ENCODE measurements at places on chromosomes 7 and 10.

DNA sequence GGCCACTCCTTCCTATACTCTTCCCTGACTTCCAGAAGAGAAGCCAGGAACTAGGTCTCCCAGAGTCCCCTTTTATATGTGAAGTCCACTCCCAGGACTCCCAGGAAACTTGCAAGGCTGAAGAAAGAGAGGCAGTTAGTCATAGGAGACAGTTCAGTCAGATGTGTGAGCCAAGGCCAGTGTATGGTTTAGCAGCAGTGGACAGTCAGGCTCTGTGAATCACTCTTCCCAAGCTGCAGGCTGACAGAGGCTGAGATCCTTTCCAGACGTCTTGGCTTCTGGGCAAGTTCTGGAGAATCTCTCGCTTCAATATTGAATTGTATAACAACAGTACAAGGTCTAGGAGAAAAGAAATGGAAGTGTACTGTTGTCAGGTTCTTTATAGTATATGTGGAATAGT lies 26.9 kb downstream of the BLVRA start:
- DNase-seq: no peak

DNA sequence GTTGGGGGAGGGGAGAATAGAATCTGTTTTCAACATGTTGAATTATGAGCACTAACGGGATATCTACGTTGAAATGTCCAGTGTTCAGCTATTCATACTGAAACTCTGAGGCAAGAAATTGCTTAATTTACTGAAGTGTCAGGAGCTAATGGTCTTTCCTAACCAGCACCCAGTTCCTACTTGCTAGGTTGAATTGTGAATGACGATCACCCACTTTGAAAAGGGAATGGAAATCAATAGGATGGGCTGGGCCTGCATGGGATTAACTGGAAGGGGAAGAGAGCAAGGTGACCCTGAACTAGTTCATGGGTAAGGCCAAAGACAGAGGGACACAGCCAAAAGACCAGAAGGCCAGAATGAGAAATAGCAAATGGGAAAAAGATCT lies 51.3 kb downstream of the HIPK2 start:
- no peak for DNase-seq

DNA sequence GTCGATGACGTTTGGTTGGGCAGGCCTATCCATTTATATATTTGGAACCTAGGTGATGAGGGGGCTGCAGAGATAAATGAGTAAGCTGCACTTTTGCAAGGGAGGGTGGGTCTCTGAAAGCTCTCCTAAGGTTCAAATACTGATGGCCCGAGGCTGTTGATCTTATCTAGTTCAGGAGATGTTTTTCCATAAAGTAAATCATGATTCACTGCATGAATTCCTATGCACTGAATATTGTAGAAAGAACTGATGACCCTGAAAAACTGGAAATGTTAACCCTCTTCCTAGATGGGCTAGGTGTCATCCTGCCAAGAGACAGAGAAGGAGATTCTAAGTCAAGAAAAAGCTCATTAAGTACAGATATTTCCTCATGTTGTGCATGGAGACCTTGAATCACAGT lies 459.9 kb downstream of the PLXNA4 start:
- DNase-seq: no peak

- DNase-seq: no peak
Measured at GRCh38 chr10:113180401-113181154, 230.5 kb downstream of the TCF7L2 start.

- no peak for DNase-seq
Measured at GRCh38 chr7:23055582-23056178, 41.8 kb upstream of the HYCC1 start.

DNA sequence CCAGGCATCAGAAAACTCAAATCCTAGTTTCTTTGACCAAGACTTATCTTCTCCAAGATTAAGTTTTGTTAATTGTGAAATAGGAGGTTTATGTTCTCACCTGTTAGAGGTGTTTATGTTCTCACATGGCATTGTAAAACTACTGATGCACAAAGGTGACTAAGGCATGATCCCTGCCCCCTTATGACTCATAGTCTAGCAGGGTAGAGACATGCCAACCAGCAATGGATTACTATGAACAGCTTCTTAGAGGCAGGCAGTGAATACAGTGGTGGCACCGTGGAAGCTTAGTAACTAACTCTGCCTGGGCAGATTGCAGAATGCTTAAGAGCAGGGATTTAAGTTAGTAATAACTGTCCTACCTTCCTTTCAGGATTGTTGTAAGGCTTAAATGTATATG lies 400.9 kb downstream of the SORCS3 start:
- no peak for DNase-seq

DNA sequence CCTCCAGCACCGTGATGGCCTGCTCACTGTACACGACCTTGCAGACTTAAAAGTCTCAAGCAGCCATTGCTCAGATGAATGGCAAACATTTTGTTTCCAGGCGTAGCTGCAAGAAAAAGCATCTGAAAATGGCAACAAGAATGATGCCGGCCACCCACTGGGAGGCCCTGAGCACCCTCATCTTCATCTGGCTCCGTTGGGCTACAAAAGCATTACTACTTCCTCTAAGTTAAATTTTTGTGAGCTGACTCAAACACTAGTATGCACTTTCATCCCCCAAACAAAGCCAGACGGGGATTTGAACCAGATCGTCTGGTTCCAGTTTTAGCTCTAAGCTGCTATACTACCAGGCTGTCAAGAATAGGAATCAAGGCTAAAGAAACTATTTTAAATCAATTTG lies 116.6 kb upstream of the CDK1 start:
- no peak for DNase-seq

GRCh38 chr10:76002262-76002854 lies 570.9 kb downstream of the LRMDA start:
- DNase-seq: no peak

Measured in right kidney (tissue), 9 donors.